Activated T-helper 17 cell treated with anti-CD3 and anti-CD28 coated beads, Interleukin-2, amount 50 U/mL, for 72 hours (primary cell): ENCODE measurements at places on chromosomes 12 and 14. TPM values are rescaled to one million over a fixed set of nuclear protein-coding genes. Genes with fewer than 3 reads are reported as not detected.

Gene INHBC
- not detected for total RNA-seq

GRCh38 chr12:66633676-66634075 is 45.2 kb downstream of the GRIP1 start:
- H3K4me1 ChIP-seq, result no peaks in the 10 kb centered on the region
- no peak overlapping the region for H3K27ac ChIP-seq
- peaks cover 7% of the 10 kb centered on the region for H3K27me3 ChIP-seq

DNA sequence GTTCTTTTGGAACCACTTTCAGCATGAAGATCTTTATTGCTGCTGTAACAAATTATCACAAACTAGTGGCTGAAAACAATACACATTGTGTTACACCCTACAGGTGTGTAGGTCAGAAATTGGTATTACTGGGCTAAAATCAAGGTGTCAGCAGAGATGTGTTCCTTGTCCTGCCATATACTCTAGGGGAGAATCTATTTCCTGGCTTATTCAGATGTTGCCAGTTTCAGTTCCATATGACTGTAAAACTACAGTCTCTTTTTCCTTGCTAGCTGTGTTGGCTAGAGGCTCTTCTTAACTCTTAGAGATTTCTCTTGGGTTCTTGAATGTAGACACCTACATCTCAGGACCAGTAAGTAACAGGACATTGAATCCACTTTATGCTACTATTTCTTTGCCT is 215.6 kb upstream of the PPFIA2 start:
- no peaks in the 10 kb centered on the region for H3K27me3 ChIP-seq
- no peaks in the 10 kb centered on the region for H3K36me3 ChIP-seq
- no peaks in the 10 kb centered on the region for H3K4me1 ChIP-seq
- H3K4me3 ChIP-seq, result no peak overlapping the region

GRCh38 chr12:1842183-1842904 is 22.0 kb downstream of the LRTM2 start:
- H3K27ac ChIP-seq, result no peak overlapping the region
- peaks cover 9% of the 10 kb centered on the region for H3K27me3 ChIP-seq
- H3K4me1 ChIP-seq, result no peaks in the 10 kb centered on the region
- H3K36me3 ChIP-seq, result no peaks in the 10 kb centered on the region
- no peak for ATAC-seq

DNA sequence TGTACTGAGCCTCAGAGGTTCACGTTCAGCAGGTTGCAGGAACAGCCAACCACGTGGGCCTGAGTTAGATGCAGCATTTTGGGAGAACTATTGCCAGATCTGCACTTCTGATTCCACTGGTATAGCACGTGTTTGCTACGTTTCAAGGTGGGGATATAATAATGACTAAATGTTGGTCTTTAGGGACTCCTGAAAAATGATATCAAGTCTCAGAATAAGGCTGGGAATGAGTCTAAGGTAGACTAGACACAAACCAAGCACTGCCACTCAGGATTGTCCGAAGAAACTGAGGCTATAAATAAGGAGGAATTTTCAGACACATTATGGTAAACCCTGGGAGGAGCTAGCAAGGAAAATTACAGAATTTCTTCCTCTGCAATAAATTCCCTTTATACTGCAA is 98.1 kb downstream of the ESR2 start:
- peak overlapping the region; percentile 91 for H3K27ac ChIP-seq
- ATAC-seq, result no peak
- peaks cover 31% of the 10 kb centered on the region for H3K4me1 ChIP-seq
- no peaks in the 10 kb centered on the region for H3K27me3 ChIP-seq
- H3K4me3 ChIP-seq, result peak overlapping the region; percentile 73

GRCh38 chr12:99722690-99723486 is 75.3 kb downstream of the GARIN6 start:
- no peak overlapping the region for H3K27ac ChIP-seq
- H3K4me1 ChIP-seq, result no peaks in the 10 kb centered on the region
- H3K36me3 ChIP-seq, result no peaks in the 10 kb centered on the region
- H3K27me3 ChIP-seq, result no peaks in the 10 kb centered on the region
- no peak overlapping the region for H3K4me3 ChIP-seq

GRCh38 chr12:29768372-29768771 is 15.4 kb downstream of the TMTC1 start:
- H3K36me3 ChIP-seq, result no peaks in the 10 kb centered on the region
- H3K27ac ChIP-seq, result no peak overlapping the region
- no peak overlapping the region for H3K4me3 ChIP-seq

Gene KRT72
- not detected for total RNA-seq

- H3K27ac ChIP-seq, result no peak overlapping the region
- no peak for ATAC-seq
- no peak overlapping the region for H3K4me3 ChIP-seq
- H3K27me3 ChIP-seq, result peaks cover 6% of the 10 kb centered on the region
- H3K36me3 ChIP-seq, result no peaks in the 10 kb centered on the region
These were observed 239.0 kb downstream of the SLC16A7 start for GRCh38 chr12:59834659-59835474.

DNA sequence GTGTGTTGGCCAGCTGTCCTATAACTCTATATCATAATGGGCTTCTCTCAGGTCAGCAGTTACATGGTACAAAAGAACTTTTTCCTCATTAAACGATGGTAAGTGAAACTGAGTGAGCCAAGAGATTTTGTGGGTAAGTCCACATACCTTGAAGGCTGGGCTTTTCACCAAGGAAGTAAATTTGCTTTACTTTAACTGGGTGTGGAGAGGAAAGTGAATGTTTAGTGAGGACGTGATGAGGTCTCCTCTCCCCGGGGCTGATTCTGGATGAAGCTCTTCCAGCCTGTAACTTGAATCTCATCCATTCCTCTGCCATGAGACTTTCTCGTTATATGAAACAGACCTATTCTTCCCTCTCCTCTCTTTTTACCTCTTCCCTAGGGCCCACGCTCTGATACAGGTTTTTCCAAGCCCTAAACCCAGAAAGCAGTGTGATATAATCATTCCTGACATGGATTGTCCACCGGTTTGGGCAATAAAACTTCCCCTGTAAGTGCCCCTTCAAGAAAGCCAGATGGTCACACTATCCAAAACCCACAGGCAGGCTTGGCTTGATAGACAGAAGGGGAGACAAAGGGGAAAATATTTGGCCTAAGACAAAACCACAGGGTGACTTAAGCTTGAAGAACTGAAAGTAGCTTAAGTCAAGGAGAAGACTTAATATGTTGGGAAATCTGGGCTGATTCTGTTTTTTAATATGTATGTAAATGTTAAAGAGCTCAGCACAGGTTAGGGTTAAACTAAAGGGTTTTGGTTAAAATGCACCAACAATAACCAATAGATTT is 50.3 kb downstream of the CIT start:
- H3K27me3 ChIP-seq, result no peaks in the 10 kb centered on the region
- peaks cover 5% of the 10 kb centered on the region for H3K4me1 ChIP-seq

- no peak within 1 kb of the TSS for H3K4me3 ChIP-seq
- H3K36me3 ChIP-seq, result no peaks in the 10 kb centered on the region
- no peaks in the 10 kb centered on the region for H3K4me1 ChIP-seq
- no peak for ATAC-seq
- H3K27me3 ChIP-seq, result peaks cover 18% of the 10 kb centered on the region
These were observed at the start of gene C1S for GRCh38 chr12:7060353-7060954. Gene C1S (plus strand): TSS chr12:7060718. CDS start chr12:7061913, 1,195 bp downstream.

DNA sequence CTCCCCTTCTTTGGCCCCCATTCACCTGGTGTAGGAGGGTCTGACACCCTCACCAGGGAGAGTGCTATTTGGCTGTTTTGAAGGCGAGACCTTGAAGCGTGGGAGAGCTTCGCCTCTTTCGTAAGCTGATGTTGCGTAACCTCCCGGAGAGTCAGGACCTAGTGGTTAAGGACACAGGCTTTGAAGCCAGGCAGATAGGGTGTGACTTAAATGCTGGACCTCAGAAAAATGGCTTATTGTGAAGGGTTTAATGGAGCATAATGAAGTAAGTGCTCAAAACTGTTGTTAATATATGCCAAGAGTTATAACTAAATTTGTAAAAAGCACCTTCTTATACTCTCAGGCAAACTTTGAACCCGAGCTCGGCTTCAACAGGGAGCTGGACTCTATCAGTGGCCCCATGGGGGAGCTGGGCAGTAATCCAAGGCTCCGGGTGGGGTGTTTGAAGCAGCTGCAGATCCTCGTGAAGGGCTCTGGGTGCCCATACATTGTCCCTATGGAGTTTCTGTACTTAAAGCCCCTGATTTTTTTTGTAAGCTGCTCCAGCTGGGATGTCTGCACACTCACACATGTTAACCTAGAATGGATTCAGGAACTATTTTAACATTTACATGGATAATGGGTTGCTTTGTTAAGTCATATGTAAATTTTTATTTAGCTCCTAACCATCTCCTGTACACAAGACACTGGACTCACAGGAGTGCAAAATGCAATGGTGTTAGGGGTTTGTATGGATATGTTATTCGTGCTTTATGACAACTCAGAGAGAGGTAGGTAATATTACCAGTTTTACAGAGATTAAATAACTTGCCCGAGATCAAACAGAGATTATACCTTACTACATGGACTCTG is 26.0 kb downstream of the PPFIBP1 start:
- peaks cover 9% of the 10 kb centered on the region for H3K27me3 ChIP-seq
- H3K4me1 ChIP-seq, result peaks cover 19% of the 10 kb centered on the region

GRCh38 chr12:8823565-8824300 is 1.3 kb downstream of the A2ML1 start:
- H3K4me1 ChIP-seq, result peaks cover 6% of the 10 kb centered on the region
- H3K36me3 ChIP-seq, result no peaks in the 10 kb centered on the region
- H3K27ac ChIP-seq, result no peak overlapping the region
- peaks cover 19% of the 10 kb centered on the region for H3K27me3 ChIP-seq

DNA sequence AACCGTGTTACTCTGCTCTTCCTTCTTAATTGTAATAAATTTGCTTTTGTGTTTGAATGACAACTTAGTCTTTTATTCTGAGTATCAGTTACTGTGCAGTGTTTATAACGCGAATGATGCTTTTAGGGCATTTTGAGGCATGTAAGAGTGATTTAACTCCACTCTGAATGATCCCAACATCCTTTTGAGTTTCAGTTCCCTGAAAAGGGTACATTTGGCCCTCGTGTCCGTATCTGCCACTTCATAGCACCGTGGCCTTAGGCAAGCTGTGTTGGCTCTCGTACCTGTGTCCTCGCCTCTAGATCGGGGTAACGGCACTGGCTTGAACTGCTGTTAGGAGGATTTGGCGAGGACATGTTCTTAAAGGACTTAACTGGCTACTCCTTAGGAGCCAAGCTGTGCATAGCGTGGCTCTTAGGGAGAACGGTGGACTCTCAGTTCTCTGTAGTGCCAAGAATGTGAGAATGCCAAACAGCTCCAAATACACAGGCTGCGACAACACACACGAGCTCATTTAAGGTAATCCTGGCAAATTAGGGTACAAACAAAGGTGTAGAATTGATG is 92.0 kb downstream of the PPP2R5C start:
- peaks cover 60% of the 10 kb centered on the region for H3K36me3 ChIP-seq
- H3K27me3 ChIP-seq, result no peaks in the 10 kb centered on the region
- ATAC-seq, result no peak

DNA sequence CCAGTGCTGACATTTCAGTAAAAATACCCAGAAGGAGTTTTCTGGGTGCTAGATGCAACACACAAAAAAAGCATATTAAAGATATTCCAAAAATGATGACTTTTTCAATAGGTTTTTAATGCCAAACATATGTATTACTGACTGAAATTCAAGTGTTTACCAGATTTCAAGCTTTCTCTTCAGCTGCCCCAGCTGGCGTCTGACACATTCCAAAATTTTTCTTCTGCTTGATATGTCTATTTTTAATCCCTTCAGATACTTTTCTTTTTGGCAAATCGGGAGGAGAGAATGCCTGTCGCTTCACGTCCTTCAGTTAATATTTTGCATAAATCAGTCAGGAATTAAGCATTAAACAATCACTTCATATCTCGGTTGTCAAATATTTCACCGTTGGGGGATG is 7.1 kb upstream of the CCDC60 start:
- ATAC-seq, result no peak
- peaks cover 5% of the 10 kb centered on the region for H3K27me3 ChIP-seq
- H3K27ac ChIP-seq, result no peak overlapping the region
- H3K4me1 ChIP-seq, result no peaks in the 10 kb centered on the region
- no peak overlapping the region for H3K4me3 ChIP-seq

Gene CIROP
- not detected for total RNA-seq

DNA sequence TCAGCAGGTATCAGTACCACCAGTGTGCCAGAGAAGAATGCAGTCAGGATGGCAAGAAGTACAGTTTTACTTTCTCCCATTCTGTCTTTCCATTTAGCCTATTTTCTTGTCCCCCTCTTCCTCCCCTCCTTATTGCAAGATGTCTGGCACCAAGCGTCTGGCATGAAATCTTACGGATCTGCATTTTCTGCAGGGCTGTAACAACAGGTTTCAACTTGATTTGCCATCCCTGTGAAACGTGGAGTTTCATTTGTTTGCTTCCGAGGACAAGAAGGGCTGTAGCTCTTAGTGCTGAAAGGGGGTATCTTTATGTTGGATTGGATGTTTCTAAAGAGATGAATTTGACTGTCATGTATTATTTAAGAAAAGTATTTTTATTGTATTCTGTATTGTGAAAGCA is 1110.6 kb downstream of the BCL11B start:
- no peak overlapping the region for H3K4me3 ChIP-seq
- H3K27ac ChIP-seq, result no peak overlapping the region
- peaks cover 5% of the 10 kb centered on the region for H3K4me1 ChIP-seq
- no peaks in the 10 kb centered on the region for H3K27me3 ChIP-seq
- ATAC-seq, result no peak

Gene HCAR2
- not detected for total RNA-seq

- no peak overlapping the region for H3K4me3 ChIP-seq
- H3K4me1 ChIP-seq, result no peaks in the 10 kb centered on the region
- H3K27ac ChIP-seq, result no peak overlapping the region
- no peaks in the 10 kb centered on the region for H3K36me3 ChIP-seq
- no peak for ATAC-seq
- no peaks in the 10 kb centered on the region for H3K27me3 ChIP-seq
These were observed 343.9 kb downstream of the LRFN5 start for GRCh38 chr14:41950428-41951151.

DNA sequence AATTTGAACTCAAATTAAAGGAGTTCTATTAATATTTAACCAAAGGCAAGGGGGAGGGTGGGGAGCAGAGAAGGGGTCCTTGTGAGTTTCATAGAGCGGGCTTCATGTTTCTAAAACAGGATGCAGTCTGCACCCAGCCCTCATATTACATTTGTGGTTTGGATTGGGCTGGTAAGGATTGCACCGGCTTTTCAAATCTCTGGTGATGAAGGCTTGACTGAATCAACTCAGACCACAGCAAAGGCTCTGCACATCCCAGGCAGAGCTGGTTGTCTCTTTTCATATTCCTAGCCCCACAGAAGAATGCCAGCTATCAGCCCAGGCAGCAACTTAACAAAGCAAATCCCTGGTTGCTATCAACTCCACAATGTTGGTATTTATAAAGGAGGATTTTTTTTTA is 1221.4 kb downstream of the VRK1 start:
- no peaks in the 10 kb centered on the region for H3K27me3 ChIP-seq
- peaks cover 21% of the 10 kb centered on the region for H3K4me1 ChIP-seq
- ATAC-seq, result no peak

GRCh38 chr12:90794212-90794611 is 160.8 kb downstream of the CCER1 start:
- no peaks in the 10 kb centered on the region for H3K27me3 ChIP-seq
- H3K36me3 ChIP-seq, result no peaks in the 10 kb centered on the region
- H3K27ac ChIP-seq, result no peak overlapping the region
- no peak overlapping the region for H3K4me3 ChIP-seq

Gene PPP1R1A
- not detected for total RNA-seq

GRCh38 chr14:75452900-75453816 is 25.3 kb downstream of the JDP2 start:
- no peaks in the 10 kb centered on the region for H3K4me1 ChIP-seq
- no peak for ATAC-seq
- peaks cover 13% of the 10 kb centered on the region for H3K27me3 ChIP-seq
- peak overlapping the region; percentile 58 for H3K27ac ChIP-seq
- H3K36me3 ChIP-seq, result no peaks in the 10 kb centered on the region
